ENCODE measurements at places on chromosomes 12 and 14.

DNA sequence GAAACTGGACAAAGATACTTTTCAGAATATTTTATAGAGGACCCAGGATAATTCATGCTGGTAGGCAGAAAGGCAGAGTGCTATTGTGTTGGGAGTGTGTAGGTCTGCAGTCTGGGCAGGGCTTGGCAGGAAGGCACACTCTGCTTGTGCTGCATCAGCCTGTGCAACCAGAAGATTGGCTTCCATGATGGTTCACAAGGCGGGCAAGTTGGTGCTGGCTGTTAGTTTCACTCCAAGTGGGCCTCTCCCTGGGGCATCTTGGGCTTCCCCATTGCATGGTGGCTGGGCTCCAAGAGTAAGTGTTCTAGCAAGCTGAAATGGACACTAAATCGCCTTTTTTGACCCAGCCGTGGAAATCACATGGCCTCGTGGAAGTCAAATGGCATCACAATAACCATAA lies 1.8 kb upstream of the UBE2N start:
- no peak for DNase-seq

DNA sequence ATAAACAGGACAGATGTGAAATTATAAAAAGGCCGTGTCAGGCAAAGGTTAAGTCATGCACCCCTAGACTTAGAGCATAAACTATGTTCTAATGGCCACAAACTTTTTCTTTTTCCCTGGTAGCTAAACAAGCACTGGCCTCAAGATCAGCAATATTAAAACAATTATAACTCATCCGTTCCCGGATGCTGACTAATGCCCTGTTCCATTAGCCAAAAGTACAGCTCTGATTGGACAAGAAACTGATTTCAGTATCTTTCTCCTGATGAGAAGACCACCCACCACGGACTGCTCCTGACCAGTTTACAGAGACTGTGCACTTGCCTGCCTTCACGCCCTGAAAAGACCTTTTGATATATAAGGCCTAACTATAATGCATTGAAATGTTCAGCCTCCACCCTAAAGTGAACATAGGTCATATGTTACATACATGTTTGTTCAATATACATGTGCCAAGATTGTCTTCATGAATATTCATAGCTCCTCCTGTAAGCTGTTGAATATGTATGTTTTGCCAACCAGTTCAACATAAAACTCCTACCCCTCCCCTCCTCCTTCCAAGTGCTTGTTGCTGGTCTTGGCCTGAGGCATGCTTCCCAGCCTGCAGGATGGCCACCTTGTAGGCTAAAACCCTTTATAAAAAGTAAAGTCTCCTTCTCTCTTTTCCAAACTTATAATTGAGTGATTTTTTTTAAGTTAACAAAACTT lies 162.0 kb downstream of the IPO8 start:
- DNase-seq: no peak

DNA sequence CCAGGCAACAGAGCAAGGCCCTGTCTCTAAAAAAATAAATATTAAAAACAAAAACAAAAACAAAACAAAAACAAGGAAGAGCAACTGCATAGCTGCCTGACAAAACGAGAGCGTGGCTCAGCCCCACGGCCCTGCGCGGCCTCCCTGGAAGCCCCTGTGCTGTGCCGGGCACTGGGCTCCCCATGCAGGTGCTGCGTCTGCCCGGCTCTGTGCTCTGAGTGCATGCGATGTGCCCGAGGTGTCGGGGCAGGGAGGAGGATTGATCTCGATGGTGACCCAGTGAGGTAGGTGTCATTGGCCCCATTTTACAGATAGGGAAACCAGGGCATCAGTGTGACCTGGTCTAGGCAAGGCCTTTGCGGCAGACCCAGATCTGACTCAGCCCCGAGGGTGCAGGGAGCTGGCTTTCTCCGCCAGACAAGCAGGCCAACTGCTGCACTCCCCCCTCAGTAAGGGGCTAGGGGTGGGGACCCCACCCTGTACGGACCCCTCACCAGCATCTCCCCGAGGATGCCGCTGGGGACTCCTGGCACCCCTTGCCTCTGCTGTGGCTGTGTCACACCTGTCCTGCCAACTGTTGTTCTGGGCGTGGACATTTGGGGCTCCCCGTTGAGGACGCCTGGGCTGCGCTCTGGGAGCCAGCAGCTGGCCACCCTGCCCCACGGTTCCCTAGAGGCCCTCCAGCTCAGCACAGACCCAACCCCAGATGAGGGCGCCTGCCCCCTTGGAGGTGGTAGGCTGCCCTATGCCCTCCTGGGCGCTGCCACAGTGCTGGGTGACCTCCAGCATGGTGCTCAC lies 15.3 kb downstream of the GPR132 start:
- DNase-seq: no peak

DNA sequence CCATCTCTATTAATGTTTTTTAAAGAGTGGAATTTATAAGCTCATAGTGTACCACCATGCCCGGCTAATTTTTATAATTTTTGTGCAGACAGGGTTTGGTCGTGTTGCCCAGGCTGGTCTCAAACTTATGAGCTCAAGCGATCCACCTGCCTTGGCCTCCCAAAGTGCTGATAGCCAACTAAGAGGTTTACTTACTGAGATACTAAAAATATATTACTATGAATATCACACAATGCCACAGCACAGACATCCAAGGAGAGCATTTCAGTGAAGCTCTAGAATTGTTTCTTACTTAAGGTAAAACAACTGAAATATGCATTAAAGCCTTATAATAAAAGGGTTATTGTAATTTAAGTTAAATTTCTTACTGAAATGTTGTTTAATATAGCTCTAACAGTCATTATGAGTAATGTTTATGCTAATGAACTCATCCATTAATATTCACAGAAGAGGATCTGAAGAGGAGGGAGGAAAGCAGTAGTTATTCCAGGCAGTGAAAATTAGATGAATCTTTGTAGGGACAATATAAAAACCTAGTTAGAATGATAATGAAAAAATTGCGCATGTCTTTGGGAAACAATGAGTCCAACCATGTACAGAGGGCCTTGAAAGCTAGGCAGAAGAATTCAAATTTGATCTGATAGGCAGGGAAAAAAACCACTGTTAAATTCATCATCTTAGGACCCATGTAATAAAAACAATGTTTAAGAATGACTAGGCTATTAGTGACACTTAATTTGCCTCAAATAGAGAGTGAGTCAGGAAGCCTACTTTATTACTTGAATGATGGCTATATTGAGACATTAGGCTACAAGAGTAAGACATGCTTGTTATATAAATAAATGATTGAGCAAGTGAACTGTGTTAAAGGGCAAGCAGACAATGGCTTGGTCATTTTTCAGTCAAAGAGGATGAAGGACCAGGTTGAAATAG lies 99.2 kb downstream of the SLC41A2 start:
- no peak for DNase-seq

DNA sequence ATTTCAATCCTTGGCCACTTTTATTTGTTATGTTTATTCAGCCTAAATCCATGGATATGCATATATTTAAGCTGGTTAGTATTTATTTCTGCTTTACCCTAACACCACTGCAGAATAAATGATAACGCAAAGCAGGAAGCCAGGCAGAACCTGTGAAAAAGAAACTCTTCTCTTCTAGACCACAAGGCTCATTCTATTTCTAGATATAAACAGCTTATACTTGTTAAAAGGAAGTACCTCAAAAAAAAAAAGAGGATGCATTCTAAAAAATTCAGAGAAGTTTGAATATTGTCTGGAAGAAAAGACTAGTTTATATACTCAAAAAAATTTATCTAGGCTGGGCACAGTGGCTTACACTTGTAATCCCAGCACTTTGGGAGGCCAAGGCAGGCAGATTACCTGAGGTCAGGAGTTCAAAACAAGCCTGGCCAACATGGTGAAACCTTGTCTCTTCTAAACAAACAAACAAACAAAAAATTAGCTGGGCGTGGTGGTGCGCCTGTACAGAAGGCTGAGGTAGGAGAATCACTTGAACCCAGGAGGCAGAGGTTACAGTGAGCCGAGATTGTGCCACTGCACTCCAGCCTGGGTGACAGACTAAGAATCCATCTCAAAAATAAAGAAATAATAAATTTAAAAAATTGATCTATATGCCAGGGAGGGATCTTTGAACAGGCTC lies 55.8 kb downstream of the GALNT4 start:
- no peak for DNase-seq

GRCh38 chr12:49909826-49910225 lies 6.1 kb upstream of the FAIM2 start:
- no peak for DNase-seq

DNA sequence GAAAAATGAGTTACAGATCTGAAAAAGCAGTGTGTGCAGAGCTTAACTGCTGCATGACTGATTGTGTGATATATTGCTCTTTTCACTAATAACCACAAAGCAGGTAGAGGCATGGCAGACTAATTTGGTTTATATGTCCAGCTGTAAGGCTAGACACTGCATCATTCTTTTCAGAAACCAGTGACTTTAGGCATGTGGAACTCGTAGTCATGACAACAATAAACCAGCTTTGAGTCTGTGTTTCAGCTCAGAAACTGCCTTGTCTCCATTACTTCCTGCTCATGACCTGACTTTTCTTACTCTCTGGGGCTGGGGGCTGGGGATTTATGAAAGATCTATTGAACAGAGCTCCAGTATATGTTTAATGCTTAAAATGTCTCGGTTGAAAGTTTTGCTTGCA lies 146.8 kb upstream of the LRIG3 start:
- no peak for DNase-seq

DNA sequence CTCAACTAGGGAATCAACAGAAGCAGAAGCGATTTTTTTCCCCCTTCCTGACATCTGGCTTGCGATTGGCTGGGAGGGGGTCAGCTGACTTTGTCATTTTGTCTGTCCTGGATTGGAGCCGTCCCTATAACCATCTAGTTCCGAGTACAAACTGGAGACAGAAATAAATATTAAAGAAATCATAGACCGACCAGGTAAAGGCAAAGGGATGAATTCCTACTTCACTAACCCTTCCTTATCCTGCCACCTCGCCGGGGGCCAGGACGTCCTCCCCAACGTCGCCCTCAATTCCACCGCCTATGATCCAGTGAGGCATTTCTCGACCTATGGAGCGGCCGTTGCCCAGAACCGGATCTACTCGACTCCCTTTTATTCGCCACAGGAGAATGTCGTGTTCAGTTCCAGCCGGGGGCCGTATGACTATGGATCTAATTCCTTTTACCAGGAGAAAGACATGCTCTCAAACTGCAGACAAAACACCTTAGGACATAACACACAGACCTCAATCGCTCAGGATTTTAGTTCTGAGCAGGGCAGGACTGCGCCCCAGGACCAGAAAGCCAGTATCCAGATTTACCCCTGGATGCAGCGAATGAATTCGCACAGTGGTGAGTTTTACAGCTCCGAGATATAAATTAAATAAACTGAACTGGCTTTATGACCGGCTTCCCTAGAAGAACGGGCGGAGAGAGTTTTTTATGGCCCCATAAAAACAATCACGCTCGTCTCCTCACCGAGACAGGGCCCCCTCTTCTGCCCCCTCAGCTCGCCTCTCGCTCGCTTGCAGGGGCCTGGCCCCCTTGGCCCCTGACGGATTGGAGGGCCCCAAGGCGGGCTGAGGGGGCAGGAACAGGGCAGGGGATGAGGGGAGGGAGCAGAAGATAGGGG lies at the start of gene HOXC6:
Gene HOXC6 (plus strand): TSS at position 127 of the 888 bp plus-strand sequence. CDS start 82 bp downstream, at position 209.
- no peak for DNase-seq

DNA sequence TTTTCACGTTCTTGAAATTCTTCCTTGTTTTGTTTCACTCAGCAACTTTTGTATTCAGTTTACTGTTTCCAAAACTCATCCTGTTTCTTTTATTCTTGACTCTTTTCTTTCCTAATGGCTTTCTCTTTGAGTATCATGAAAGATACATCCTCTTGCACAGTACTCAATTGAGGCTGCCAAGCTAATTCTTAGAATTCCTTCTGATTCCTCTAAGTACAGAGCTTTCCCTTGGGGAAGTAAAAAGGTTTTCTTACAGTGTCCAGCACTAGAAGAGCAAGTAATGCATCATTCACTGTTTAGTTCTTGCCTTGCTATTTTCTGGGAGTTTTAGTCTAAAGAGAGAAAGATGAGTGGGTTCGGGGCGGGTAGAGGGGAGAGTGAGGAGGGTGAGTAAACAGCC lies 154.1 kb downstream of the NEDD1 start:
- DNase-seq: no peak

DNA sequence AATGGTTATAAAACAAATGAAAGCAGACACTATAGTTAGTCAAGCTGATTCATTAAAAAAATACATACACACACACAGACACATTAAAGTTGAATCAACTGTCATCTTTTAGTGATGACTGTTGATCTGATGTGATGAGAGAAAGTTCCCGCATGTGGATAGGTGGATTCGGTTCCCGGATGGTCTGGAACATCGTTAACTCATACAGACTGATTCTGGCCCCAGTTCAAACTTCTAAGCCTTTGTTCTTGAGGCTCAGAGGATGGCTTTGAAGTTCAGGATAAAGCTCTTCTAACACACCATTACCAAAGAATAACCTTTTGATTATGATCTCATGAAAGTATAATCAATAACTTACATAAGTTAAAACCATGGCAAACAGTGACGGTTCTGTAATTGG lies 27.5 kb downstream of the WIF1 start:
- no peak for DNase-seq

- DNase-seq: no peak
Observed at GRCh38 chr12:89453121-89453978, 71.2 kb downstream of the GALNT4 start.

GRCh38 chr12:114682106-114682784 lies 1.7 kb downstream of the TBX3 start:
- no peak for DNase-seq

Measured in SIG-M5 (cell line).